Cardiac fibroblast (primary cell): ENCODE measurements at places on chromosomes 1 and 21.
A peak's percentile ranks its signal among the peaks of the same experiment; 100 is the strongest.

- peak; percentile 75 for DNase-seq
Measured at GRCh38 chr1:103371234-103371633, 154.3 kb upstream of the RNPC3 start.

DNA sequence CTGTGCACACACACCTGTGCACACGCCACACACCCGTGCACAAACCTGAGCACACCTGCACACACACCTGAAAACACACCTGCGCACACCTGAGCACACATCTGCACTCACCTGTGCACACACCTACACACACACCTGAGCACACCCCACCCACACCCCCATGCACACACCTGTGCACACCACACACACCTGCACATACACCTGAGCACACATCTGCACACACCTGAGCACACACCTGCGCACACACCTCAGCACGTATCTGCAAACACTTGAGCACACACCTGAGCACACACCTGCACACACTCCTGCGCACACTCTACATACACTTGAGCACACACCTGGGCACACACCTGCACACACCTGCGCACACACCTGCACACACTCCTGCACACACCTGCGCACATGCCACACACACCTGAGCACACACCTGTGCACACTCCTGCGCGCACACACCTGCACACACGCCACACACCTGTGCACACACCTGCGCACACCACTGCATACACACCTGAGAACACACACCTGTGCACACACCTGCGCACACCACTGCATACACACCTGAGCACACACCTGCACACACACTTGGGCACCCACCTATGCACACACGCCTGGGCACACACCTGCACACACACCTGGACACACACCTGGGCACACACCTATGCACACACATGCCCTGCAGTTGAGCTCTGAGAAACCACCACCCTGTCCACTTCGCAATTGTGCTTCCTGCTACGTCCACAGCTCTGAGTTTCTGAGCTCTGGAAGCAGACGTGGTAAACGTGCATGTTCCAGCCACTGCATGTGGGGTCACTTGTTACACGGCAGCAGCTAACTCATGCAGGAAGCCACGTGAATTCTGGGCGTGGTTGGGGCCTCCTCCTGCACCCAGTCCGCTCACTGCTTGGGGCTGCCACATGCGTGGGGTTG lies 8.0 kb upstream of the C1orf159 start:
- peak; percentile 36 for DNase-seq

- peak; percentile 58 for DNase-seq
Measured at GRCh38 chr1:42922687-42923366, 35.8 kb downstream of the SLC2A1 start.

GRCh38 chr1:8816831-8817411 lies 519 bp downstream of the RERE start:
- DNase-seq = peak; percentile 23

- no peak for DNase-seq
Measured at GRCh38 chr1:214739621-214740238, 136.7 kb downstream of the CENPF start.

DNA sequence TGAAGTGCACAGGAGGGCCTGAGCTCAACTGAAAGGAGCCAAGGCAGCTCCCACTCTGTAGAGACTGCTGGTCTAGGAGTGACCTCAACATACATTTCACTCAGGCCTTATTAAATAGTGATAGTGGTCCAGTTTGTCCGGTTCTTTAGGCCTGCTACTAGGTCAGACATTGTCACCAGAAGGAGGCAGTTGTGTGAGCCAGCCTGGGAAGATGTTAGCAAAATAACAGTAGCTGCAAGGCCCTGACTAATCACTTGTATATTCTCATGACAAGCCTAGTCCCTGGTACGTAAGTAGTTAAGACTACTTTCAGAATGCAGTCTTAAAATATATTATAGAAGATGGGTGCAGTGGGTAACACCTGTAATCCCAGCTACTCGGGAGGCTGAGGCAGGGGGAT lies 264.0 kb upstream of the CAMK1G start:
- DNase-seq = no peak

DNA sequence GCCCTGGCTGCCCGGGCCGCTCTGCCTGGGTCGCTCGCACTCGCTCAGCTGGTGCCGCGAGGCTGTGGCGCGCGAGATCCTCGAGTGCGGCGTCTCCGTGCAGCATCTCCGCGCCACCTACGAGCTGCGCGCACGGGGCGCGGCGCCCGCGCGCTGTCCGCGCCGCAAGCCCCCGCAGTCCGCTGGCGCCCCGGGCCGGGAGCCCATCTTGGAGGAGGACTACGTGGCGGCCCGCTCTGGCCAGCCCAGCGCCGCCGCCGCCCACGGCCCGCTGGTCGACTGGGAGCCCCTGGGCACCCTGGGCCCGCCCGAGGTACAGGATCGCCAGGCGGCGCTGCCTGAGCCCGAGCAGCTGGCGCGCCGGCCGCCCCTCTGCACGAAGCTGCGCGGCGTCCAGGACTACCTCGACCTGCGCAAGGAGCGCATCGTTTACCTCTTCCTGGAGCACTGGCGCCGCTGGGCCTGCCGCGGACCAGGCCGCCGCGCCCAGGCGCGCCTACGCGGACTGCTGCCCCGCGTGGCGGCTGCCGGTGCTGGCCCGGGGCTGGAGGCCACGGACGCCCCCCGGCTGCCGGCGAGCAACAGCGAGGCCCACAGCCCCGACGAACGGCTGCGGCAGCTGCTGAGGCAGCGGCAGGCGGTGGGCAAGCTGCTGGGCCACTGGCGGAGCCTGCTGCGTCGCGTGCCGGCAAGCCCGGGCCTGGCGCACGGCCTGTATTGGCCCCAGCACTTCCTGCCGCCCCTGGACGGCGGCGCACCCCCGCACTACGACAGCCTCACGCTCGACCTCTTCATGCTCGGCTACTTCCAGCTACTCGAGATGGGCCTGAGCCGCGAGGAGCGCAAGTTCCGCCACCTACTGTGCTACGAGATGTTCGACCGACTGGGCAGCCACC lies 10.9 kb downstream of the TNFRSF25 start:
- DNase-seq = no peak

DNA sequence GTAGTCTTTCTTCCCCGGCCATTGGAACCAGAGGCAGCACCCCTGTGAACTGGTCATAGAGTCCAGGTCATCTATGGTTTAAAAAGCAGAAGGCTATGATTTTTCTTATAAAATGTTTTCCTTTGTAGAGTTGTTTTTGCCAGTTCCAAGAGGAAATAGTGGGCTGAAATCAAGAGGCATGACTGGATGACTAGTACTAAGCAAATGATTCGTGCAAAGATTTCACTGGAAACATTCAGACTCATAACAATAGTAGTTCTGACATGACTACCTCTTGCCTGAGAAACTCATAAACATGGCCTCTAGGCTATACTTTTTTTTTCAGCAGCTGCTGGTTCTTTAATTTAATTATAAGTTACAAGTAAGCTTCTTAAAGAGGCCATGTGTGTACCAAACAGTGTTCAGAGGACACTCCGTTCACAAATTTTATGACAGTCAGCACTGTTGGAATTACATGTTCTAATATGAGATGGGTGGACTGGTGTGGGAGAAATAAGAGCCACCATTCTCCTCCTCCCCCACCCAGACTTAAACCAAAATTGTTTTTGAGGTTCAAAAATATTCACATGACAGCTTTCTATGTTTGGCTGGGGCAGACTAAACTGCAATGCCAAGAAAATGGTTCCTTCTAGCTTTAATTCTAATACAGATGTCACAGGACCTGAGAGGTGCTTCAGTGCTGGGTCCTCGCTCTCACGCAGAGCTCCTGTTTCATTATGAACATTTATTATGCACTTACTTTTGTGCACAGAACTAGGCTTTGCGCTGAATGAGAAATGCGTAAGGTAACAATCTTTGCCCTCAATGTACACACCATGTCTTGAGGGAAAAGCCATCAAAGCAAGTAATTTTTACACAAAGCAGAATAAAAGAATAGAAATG lies 147.5 kb downstream of the ZC3H11B start:
- DNase-seq = no peak
